ENCODE measurements at places on chromosomes 2 and 18. TPM values are rescaled to one million over a fixed set of nuclear protein-coding genes. Genes with fewer than 3 reads are reported as not detected.

GRCh38 chr2:161250864-161251436 lies 57.3 kb upstream of the PSMD14 start:
- DNase-seq = peak; percentile 75

- DNase-seq = peak; percentile 85
Measured at GRCh38 chr2:1755436-1756191, 11.3 kb upstream of the PXDN start.

GRCh38 chr18:33830213-33830612 lies 252.2 kb downstream of the ASXL3 start:
- DNase-seq = no peak

- DNase-seq = no peak
Measured at GRCh38 chr2:196914867-196915460, 11.5 kb downstream of the PGAP1 start.

Gene CDC42EP3
- total RNA-seq = 101 TPM

DNA sequence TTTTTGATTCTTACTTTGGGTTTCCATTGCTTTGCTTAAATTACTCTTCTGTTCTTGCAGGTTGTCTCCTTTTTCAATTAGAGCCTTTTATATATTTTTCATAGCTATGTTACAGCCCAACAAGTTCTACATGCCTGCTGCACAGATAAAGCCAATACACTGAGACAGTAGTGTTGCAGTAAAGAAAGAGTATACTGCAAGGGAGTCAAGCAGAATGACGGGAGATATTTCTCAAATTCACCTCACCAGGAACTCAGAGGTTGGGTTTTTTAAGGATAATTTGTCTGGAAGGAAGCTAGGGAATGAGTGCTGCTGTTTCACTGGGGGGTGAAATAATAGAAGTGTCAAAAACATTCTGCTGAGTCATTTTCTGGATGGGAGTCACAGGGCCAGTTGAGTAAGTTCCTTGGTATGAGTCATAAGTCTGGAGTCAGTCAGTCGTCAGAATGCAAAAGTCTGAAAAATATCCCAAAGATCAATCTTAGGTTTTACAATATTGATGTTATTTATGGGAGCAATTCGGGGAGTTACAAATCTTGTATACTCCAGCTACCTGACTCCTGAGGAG lies 193.0 kb upstream of the RGPD4 start:
- DNase-seq = peak; percentile 94

DNA sequence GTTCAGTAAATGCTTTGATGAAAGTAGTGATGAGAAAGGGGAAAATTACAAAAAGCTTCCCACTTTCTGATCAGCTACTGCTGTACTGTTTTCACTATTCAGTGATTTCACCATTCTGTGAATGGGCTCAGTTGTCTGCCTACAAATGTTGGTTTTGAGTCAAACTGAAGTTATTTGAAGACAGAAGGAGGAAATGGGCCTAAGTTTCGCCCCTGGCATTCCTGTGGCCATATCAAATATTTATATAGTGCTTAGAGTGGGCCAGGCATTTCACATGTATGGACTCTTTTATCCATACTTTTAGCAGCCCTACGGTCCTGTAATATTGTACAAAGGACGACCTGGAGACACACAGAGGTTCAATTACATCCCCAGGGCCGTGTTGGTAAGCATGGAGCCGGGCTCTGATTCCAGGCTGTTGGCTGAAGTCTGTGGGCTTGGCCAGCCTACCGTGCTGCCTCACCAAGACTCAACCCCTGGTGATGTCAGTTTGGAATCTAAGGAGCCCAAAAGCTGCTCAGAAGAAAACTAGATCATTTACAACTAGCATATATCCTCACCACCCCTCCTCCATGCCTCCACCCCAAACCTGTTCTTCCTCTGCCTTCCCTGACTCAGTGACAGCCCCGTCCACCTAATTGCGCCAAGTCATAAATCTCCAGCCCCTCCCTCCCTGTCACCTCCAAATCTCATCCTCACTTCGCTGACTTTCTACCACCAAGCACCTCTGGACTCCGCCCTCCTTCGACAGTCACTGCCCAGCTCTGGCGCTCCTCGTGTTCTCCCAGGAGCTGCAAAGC lies 10.1 kb upstream of the GRHL1 start:
- DNase-seq = peak; percentile 73

DNA sequence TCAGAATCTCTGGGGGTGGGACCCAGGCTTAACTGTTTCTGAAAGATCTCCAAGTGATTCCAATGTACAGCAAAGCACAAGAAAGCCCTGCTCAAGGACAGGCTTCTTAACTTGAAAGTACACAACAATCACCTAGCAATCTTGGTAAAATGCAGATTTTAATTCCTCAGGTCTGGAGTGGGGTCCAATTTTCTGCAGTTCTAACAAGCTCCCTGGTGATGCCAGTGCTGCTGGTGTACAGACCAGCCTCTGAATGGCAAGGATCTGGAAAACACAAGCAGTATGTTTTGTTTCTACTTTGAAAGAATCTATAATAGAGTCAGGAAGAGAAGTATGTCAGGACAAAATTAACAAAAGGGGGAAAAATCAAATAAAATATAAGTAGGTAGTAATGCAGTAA lies 7.8 kb upstream of the TMEM163 start:
- DNase-seq = no peak

- peak; percentile 74 for DNase-seq
Measured at GRCh38 chr2:174544156-174544555, 53.4 kb downstream of the WIPF1 start.

Gene SLC4A3
- 5.8 TPM for total RNA-seq

DNA sequence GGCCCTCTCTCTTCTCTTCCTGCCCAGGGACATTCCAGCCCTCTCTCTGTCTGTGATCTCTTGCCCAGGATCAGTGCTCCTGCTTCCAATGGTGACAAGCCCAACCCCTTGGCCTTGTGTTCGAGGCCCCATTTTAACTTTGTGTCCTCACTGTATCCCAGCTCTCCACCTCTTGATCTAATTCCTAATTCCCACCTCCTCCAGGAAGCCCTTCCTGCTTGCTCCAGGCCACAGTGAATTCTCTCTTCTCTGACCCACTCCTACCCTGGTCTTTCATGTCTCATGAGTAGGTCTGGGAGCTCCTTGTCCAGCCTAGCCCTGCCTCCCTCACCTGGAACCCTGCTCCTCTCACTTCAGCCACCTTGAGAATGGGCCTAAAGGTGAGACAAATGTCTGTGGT lies 249.1 kb downstream of the CELF4 start:
- DNase-seq = no peak

DNA sequence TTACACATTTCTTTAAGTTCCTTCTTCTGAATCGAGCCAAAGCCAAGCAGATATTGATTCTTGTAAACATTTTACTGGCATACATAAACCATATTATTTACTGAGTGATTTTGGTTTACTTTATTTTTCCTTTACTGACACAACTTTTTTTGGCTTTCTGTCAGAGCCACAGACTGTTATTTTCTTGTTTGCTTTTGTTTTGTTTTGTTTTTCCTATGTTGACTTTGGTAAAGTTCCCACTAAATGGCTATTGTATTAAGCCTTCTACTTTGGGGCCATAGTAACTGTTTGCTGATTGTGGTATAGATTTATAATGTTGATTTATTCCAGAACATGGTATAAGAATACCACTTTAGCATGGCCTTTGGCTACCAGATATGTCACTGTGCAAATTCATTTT lies 419.4 kb downstream of the DCDC2C start:
- no peak for DNase-seq

Gene OSBPL1A
- total RNA-seq = 16.6 TPM

GRCh38 chr18:8328126-8328525 lies 281.1 kb upstream of the RAB12 start:
- DNase-seq = no peak

Data from HT1080 (cell line).